WTC11 (cell line): ENCODE measurements at places on chromosomes 5 and 9.

DNA sequence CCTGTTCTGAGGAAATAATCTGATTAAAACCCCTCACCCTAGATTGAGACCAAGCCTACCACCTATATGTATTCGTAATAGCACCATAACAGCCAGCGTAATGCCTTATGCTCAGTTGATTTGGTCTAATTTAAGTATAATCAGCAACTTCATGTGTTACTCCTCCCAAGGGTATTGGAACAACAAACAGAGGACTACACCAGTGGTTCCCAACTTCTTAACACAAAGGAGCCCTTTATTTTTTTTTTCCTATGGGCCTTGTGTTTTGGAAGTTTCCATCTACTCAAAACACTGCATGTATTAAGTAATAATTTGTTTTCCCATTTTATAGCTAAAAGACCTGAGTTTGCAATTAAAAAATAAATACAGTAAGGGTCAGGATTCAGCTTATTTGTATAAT is 140.7 kb downstream of the ADAMTSL1 start:
- DNase-seq, result no peak

GRCh38 chr9:5326893-5327548 is 12.7 kb downstream of the RLN1 start:
- DNase-seq, result peak; percentile 79

- no peak for DNase-seq
Observed at GRCh38 chr9:90017679-90018078, 412.9 kb downstream of the GADD45G start.

DNA sequence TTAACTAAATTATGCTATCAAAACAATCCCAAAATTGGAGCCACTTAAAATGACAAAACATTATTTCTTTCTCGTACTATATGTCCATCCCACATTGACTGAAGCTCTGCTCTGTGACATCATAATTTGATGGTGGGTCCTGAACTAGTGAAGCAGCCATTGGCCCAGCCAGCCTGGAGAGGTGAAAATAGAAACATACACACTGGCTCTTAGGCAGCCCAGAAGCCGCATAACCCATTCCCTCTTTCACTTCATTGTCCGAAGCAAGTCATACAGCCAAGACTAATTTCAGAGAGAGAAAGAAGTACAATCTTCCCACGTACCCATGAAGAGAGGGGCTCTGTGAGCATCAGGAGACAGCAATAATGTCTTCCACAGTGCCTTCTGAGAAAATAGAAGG is 342.5 kb downstream of the NFIB start:
- no peak for DNase-seq

GRCh38 chr9:130694205-130694604 is 625 bp downstream of the EXOSC2 start:
- DNase-seq, result no peak

DNA sequence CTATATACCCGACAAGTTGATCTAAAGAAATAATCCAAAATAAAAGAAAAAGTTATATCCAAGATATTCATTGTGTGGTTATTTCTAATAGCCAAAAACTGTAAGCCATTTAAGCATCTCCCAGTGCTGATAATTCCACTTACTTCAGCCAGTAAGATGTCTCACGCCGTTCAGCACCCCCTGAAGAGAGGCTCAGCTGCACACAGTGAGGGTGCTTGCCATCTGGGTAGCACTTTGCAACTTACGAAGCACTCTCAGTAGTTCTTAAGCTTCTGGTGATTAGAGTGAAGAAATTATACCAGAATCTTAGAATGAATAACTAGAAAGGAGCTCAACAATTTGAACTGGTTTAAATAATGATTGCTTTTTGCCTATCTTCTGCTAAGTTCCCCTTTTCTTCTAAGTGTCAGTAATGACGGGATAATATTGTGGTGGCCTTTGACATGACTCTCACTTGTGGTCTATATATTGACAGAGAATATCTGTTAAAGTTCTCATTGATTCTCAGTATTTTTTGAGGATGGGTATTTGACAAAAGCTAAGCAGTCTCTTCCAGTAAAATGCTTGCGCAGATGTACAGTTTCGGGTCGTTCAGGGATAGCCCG is 26.2 kb upstream of the LTC4S start:
- DNase-seq, result no peak

- DNase-seq, result no peak
Observed at GRCh38 chr9:136511670-136512592, 29.1 kb upstream of the SEC16A start.

DNA sequence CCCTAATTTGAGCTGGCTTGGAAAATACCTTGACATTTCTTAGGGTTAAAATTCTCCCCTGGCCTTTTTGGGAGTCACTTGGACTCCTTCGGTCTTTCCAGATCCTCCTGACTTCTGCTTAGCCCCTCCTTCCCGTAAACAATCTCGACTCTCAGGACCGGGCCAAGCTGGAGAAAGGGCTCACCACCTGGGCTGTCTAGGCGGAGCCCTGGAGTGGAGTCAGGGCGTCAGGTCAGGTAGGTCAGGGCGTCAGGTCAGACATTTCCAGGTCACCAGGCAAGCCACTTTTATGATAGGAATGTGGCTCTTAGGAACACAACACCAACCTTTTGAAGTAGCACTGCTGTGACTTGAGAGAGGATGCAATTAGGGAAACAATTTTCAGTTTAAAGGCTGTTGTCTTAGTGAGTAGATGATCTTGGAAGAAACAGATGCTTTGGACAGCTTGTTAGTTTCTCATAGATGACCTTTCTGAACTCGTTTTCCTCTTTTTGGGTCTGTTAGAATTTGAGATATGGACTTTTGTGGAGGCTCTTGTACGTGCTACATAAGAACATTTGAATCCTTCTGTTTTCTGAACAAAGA is 12.8 kb downstream of the OSTF1 start:
- no peak for DNase-seq

GRCh38 chr5:174355208-174355612 is 309.7 kb downstream of the NSG2 start:
- no peak for DNase-seq

GRCh38 chr5:133340002-133340755 is 272.2 kb downstream of the FSTL4 start:
- DNase-seq, result no peak

DNA sequence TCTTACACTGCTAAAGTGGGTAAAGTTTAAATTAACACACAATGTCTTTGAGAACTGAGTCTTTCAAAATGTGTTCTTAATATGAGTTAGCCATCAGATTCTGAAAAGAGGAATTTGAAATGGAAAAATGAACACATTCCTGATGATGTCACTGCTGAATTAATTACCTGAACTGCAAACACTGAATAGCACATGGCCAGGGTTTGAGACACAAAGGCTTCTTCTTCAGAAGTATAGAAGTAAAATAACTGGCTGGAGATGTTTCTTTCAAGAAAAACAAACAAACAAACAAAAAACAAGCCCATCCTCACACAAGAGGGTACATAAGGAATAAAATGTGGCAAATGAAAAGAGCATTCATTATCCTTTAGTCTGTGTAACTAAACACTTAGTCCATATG is 7.1 kb downstream of the GLIS3 start:
- DNase-seq, result no peak

DNA sequence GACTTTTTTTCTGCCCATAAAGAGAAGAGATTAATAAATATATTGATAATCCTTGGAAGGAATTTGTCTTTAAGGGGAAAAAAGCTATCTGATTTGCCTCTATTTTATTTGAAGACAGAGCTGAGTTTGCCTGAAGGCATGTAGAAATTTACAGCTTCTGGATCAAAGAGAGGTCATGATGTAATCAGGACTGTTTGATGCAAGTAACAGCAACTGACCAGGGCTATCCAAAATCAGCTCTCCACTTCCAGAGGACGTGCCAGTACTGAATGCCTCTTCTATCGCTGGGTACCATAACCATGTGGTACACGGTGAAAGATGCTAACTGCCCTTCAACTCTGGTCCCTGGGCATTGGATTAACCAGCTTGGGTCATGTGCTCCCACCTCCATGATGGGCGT is 90.6 kb downstream of the ZFAND5 start:
- no peak for DNase-seq

GRCh38 chr5:8134609-8135008 is 265.7 kb downstream of the MTRR start:
- no peak for DNase-seq

DNA sequence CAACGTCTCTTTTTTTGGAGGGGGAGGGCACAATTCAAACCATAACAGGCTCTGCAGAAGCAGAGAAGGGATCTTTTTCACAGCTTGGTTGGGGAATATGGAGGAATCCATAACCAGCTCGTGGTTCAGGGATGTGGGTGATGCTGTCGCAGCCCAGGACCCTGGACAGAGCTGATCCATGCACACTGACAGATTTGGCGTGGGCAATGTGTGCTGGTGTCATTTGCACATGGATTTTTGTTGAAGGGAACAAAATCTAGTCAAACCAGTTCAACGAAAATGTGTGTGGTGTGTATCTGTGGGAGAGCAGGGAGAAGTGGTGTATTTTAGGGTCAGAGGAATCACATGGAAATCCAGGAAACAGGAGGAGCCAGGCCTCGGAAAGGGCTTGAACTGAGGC is 4.2 kb downstream of the DOCK2 start:
- DNase-seq, result no peak

- DNase-seq, result peak; percentile 60
Observed at GRCh38 chr9:17082343-17083064, 52.3 kb upstream of the CNTLN start.

DNA sequence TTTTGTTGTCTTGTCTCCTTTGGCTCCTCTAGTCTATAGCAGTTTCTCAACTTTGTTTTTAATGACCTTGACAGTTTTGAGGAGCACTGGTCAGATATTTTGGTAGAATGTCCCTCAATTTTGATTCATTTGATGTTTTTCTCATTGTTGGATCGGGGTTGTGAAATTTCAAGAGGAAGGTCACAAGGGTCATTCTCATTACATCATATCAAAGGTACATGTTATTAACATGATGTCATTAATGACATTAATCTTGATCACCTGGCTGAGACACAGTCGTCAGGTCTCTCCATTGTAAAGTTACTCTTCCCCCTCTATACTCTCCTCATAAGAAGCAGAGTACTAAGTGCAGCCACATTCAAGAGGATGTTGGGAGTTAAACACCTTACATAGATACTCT is 7.2 kb downstream of the ISOC1 start:
- no peak for DNase-seq

DNA sequence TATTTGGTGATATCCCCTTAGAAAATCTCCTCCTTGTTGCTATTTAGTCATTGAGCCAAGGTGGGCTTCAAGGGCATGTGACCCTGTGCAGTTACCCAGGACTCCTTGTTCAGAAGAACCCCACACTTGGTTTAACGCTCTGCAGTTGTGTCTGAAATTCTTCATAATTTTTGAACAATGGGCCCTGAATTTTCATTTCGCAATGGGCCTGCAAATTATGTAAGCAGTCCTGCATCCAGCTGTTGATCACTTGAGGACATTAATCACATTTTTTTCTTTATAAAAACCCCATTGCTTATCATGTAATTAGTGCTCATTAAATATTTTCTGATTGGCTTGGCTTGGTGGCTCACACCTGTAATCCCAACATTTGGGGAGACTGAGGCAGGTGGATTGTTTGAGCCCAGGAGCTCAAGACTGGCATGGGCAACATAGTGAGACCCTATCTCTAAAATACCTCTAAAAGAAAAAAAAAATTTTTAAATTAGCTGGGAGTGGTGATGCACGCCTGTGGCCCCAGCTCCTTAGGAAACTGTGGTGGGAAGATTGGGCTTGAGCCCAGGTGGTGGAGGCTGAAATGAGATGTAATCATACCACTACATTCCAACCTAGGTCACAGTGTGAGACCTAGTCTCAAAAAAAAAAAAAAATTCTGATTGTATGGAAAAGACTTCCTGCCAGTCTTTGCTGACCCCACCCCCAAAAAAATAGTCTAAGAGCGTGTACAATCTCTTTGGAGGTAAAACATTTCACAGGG is 194.2 kb upstream of the HAPLN1 start:
- DNase-seq, result no peak

GRCh38 chr9:117104716-117105495 is 310.0 kb downstream of the ASTN2 start:
- DNase-seq, result no peak

DNA sequence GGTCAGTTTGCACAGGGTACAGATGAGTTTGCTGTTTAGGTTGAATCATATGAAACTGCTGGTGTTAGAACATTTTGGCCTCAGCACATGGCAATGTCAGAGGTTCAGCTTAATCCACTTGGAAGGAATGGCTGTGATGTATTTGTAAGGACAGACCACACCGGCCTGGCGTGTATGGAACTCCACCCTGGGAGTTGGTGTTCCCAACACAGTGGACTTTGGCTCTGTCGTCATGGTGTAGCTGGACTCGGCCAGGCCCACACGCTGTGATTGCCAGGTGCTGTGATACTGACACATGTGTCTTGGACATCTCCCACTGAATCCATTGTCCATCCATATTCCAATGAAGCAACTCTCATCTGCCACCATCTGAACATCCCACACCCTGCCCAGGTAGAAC is 90.3 kb downstream of the ZNF618 start:
- no peak for DNase-seq

DNA sequence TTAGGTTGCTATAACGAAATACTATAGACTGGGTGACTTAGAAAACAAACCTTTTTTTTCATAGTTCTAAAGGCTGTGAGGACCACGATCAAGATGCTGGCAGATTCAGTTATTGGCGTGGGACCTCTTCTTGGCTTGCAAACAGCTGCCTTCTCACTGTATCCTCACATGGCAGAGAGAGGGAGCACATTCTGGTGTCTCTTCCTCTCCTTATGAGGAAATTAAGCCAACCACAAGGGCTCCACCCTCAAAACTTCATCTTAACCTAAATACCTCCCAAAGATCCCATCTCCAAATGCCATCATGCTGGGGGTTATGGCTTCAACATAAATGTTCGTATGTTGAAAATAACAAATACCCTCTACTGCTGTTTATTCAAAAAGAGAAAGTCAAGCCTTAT is 197.1 kb downstream of the CEMIP2 start:
- no peak for DNase-seq

DNA sequence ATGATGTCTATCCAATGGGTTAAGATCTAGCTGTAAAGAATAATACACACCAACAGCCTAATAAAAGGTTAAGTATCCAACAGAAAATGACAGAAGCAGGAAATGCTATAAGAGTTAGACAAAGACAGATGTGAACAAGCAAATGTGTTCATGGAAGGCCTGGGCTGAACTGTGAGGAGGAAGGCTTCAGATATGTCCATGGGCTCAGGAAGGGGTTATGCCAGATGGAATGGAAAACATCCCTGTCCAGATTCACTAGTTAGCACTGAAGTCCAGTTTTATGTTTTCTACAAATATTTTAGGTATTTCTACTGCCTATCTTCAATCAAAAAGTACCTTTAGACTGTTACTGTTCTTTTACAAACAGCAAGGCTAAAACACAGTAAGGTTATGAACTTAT is 27.1 kb downstream of the ERAP1 start:
- DNase-seq, result no peak

DNA sequence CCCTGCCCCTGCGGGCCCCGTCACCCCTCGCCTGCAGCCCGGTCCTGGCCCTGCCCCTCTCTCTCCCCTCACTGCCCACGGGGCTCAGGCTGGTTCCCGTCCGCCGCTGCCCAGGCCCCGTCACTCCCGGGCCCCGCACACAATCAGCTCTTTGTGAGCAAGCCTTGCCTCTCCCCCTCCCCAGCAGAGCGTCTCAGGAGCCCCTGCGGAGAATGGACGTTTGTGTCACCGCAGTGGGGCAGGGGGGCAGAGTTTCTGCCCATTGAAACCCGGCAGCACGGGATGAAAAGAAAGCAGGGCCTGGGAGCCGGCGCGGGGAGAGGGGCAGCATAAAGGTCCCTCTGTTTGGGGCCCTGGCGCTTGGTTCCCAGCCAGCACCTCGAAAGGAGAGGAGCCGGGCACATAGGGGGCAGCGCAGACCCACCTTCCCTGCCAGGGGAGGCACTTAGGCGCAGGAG is 13.5 kb upstream of the NUP214 start:
- no peak for DNase-seq

- DNase-seq, result no peak
Observed at GRCh38 chr5:170619869-170620268, 116.0 kb downstream of the KCNIP1 start.
